ENCODE measurements at places on chromosomes 11 and 22.

DNA sequence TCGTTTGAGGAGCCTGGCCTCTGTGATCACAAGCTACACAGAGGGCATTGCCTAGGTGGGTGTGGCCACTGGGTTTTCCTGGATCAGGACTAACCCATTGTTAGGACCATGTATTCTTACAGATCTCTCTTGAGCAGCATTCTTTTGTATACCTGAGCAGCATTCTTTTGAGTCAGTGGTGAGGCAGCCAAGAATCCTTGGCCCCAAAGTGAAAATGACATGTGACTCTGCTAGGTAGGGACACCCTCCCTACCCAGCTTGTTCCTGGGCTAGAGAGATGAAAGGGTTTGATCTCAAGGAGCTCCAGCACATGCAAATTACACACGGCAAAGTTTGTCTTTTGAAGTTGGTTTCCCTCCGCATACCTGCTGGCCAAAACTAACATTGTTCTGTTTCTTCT, 55.0 kb upstream of the HORMAD2 start:
- DNase-seq: no peak

DNA sequence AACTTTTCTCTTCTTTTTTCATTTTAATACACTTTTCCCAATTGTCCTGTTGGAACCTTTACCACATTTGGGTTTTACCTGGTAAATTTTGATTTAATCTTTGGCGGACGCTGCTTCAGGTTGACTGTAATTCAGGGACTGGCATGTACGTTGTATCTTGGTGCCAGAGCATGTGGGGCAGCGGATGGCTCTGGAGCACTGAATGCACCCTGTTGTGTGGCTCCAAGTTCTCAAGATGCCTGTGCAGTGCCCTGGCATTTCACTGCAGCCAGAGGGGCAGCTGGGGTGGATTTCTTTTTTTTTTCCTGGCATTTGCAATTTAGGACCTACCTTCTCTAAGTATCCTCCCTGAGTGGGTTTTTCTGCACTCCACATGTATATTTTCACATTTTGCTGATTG, 242.2 kb downstream of the BLID start:
- DNase-seq: no peak

- no peak for DNase-seq
Observed at GRCh38 chr11:79493555-79494171, 52.8 kb upstream of the TENM4 start.

DNA sequence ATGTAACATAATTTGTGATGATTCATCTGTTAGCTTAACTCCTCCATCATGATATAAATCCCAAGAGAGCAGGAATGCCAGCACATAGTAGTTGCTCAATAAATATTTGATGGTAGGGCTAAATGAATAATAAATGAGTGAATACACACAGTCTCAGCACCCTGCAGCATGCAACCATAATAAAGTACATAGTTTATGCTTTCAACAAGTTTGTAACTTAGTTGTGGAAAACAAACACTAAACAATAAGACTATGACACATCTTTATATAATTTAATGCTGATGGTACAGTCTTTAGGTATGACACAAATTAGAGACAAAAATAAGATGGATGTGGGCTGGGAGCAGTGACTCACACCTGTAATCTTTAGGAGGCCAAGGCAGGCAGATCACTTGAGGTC, 3.8 kb downstream of the ALKBH8 start:
- DNase-seq: no peak

- DNase-seq: no peak
Observed at GRCh38 chr11:111886032-111886431, 6.7 kb downstream of the CFAP68 start.

DNA sequence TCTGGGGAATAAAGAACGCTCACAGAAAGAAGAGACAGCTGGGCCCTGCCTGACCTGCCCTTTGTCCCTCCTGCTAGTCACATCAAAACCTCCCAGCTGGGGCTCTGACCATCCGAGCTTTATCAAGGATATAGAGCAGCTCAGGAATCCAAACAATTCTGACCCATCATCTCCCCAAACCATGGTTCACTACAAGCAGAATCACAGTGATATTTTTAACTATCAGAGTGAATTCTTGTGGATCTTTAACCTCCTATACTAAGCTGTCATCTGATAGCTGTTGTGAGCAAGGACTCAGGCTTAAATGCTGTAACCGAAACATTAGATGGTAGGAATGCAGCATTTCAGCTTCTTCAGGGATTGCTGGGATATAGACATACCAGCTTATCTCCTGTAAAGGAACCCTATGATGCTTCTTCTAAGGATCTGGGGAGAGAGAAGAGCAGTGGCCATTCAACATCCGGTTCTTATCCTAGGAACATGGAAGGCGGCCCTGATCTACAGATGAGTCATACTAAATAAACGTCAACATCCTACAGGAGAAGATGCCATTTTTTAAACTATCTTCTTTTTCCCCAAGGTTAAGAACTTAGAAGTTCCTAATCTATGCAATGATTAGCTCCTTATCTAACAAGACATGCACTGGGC, 84.7 kb upstream of the AKIP1 start:
- DNase-seq: no peak

DNA sequence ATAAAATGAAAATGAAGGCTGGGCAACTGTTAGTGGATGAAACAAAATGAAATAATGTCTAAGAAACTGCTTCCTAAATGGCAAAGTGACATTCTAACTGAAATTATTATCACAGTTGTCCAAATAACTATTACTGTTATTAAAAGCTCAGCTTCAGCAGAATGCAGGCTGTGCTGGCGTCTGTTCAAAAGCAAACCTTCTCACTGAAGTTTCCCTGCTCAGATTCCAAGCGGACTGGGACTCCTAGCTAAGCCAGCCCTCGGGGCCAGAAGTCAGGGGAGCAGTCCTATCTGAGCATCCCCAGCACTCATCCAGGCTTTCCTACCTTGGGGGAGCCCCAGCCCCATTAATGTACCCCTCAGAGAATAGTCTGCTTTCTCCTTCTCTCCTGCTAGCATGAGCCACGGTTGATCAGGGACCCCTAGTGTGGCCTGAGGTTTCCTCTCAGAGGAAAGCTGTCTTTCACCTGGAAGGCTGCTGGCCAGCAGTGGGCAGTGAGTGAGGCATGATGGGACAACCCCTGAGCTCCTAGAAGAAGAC, 1167.3 kb downstream of the TBC1D22A start:
- DNase-seq: no peak

DNA sequence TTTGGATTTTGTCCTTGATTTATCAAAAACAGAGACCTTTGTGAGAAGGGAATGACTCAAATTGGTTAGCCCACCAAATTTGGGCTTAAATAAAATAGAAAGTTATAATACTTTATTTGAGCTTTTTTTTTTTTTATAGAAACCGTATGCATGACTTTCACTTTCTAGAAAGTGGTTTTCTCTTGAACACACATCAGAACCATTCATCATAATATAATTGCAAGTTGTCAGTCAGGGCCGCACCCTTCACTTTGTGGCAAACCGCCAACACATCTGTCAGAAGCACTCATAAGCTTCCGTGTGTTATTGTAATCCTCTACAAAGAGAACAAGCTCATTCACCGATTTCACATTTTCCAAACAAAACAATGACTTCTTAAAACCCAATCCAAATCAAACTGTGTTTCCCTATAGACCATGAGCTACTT, 76.1 kb downstream of the SOX6 start:
- DNase-seq: peak; percentile 58

- no peak for DNase-seq
Observed at GRCh38 chr11:86814775-86815174, 14.4 kb downstream of the PRSS23 start.

DNA sequence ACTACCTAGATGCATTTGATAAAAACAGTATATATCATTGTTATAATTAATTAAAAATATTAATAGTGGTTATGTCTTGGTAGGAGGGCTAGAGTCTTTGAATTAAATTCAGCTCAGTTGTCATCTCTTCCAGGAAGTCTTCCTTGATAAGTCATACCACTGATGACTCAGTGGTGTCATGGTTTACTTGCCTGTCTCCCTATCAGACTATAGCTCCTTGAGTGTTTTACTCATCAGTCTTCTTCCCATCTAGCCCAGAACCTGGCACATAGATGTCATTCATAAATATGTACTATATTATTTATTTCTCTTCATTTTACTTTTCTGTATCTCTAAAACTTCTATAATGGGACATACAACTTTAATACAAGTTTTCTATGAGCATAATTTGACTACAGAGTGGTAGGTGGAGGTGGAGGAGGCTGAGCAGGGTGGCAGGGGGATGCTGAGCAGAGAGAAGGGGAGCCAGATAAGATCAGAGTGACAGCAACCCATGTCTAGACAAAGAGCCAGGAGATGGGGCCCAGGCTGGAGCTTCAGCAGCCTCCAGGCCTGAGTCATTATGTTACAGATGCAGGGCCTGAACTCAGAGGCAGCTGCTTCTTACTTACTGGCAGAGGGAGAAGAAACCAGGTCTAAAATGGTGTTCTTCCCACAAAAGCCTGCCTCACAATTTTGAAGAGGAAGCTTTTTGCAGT, 82.3 kb upstream of the PHOX2A start:
- DNase-seq: no peak

- DNase-seq: no peak
Observed at GRCh38 chr11:120681434-120682331, 170.1 kb downstream of the GRIK4 start.

GRCh38 chr11:67640021-67640757, 626 bp upstream of the TBX10 start:
- DNase-seq: peak; percentile 68

DNA sequence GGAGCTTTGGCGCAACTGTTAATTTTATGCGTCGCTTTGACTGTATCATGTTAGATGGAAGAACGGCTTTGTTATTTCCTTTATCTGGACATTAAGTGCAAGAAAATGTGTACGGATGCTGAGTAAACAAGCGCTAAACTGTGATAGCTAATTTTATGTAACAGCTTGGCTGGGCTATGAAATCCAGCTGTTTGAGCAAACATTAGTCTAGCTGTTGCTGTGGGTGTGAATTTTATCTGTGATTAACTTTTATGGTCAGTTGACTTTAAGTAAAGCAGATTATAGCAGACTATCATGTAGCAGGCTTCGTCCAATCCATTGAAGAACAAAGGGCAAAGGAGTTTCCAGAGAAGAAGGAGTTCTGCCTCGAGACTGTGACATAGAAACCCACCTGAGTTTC, 14.0 kb downstream of the OR8A1 start:
- DNase-seq: no peak

DNA sequence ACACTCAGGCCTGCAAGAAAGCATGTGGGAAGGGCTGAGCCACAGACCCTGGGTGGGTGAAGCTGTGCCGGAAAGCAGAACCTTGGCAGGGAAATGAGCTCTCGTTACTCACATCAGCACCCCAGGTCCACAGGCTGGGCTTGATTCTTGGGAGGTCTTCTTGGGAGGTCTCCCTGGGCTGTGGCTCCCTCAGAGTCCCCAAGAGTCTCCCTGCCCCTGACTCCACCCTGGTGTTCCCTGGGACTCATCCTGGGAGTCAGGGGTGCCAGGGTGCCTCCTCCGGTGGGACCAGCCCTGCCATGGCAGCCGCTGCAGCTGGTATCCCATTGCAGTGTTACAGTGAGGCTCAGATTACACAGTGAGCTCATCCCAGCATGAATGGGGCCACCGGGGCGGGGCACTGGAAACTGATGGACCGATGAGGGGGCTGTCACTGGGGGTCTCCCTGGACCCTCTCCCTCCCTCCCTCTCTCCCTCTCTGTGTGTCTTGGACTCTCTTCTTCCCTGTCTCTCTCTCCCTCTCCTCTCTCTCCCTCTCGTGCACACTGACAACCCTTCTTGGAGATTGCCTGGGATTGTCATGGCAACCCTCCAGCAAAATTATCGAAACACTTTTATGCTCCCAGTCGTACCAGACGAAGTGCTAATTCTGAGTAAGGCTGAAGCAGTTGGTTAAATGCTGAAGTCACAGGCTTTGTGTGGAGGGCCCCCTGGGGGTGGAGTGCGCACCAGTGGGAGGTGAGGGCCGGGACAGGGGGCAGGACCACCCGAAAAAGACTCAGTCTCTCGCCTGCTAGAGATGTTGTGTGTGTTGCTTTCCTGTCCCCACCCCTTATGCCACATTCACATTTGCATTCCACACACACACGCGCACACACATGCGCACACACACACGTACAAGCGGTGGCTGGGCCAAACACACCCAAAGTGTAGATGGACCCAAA, 8.6 kb upstream of the C11orf96 start:
- peak; percentile 70 for DNase-seq

GRCh38 chr11:8732324-8732670, 49.7 kb downstream of the RPL27A start:
- no peak for DNase-seq

GRCh38 chr11:129533395-129533794, 157.7 kb downstream of the BARX2 start:
- DNase-seq: no peak

GRCh38 chr11:8777907-8778767, 95.5 kb downstream of the RPL27A start:
- DNase-seq: peak; percentile 82

- no peak for DNase-seq
Observed at GRCh38 chr11:34151166-34151565, 45.7 kb downstream of the NAT10 start.

DNA sequence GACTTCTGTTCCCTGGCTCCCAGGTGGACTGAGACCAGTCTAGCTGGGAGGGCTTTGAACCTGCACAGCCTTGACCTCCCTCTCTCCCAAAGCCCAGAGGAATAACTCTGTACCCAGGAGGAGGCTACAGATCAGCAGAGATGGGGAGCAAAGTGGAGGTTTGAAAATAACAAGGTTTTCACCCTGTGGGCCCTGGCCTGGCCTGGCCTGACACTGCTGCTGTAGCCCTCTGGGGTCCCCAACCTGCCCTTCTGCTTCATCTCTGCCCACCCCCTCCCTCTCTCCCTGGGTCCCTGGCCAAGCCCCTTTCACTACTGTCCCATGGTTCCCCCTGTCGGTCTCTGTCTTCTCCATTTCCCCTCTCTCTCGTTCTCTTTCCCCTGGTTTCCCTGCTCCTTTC, 225.2 kb downstream of the BUD13 start:
- DNase-seq: no peak

- DNase-seq: no peak
Observed at GRCh38 chr11:73091521-73092305, 50.4 kb downstream of the FCHSD2 start.

- DNase-seq: no peak
Observed at GRCh38 chr11:12411806-12412727, 34.7 kb downstream of the PARVA start.

DNA sequence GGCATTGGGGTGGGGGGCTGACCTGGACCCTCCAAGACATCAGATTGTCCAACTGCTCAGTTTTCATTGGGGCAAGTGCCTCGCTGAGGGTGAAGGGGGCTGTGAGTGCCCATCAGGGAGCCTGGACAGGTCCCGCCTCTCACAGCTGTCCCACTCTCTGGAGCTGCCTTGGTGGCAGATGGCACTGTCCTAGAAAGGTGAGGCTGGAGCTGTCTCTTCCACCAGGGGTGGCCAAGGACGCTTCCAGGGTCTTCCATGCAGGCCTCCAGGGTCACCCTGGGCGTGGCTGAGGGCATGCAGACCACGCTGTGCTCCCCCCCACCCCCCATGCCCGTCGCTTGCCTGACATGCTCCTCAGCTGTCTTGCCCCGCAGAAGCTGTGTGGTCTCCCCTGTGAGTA, 53.5 kb upstream of the CCDC188 start:
- DNase-seq: no peak

GRCh38 chr11:16125796-16126195, 230.6 kb downstream of the SOX6 start:
- no peak for DNase-seq

- peak; percentile 67 for DNase-seq
Observed at GRCh38 chr11:47143322-47143721, 33.4 kb downstream of the ARFGAP2 start.

- no peak for DNase-seq
Observed at GRCh38 chr11:123587559-123587958, 66.9 kb downstream of the SCN3B start.

Data from Right ventricle myocardium inferior (tissue), 1 donor.